CD8-positive, alpha-beta T cell (primary cell): ENCODE measurements at places on chromosomes 2 and 18. TPM values are rescaled to one million over a fixed set of nuclear protein-coding genes. Genes with fewer than 3 reads are reported as not detected.

- DNase-seq, result no peak
These were observed 881.8 kb downstream of the SLC4A3 start for GRCh38 chr2:220509096-220509757.

GRCh38 chr18:60347526-60348045 is 25.0 kb downstream of the MC4R start:
- no peak for DNase-seq

The MBOAT2 gene
- 0.54 TPM for total RNA-seq

The OBSL1 gene
- total RNA-seq, result not detected

DNA sequence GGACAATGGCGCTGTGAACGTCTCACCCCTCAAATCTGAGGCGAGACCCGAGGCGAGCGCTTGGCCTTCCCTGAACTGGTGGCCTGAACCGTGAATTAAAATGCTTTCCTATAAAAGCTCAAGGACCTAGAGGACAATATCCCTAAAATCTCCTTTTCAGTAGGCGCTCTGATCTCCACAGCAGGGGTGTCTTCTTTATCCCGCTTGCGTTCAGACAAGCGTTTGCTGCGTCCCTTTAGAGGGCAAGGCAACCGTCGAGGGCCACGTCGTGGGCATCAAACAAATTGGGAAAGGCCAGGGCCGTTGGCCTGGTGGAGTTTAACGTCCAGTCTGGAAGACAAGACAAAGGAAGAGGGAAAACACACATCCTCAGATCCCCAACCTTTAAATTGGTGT is 1.3 kb upstream of the RAX start:
- no peak for DNase-seq
